ENCODE measurements at places on chromosomes 1 and 21.

DNA sequence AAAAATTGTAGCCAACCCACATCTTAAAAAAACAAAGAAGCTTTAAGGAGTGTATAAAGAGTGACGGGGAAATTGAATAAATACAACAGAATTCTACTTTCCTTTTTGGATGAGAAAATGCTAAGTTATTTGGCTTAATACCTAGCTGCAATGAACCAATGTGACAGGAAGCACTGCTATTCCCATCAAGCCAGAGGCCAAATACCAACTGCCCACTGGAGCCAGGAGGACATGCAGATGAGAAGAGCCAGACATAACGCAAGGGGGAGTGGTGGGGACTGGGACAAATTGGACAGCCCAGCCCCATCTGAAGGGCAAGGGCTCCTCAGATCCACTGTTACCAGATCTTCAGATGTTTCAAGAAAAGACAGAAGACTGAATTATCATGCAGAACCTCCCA, 25.7 kb downstream of the DNAJC11 start:
- DNase-seq: no peak

- DNase-seq: no peak
Observed at GRCh38 chr1:51966559-51966958, 23.9 kb downstream of the RAB3B start.

- no peak for DNase-seq
Observed at GRCh38 chr1:22694172-22694571, 16.5 kb upstream of the EPHB2 start.

- no peak for DNase-seq
Observed at GRCh38 chr21:15212206-15212605, 147.4 kb upstream of the NRIP1 start.

DNA sequence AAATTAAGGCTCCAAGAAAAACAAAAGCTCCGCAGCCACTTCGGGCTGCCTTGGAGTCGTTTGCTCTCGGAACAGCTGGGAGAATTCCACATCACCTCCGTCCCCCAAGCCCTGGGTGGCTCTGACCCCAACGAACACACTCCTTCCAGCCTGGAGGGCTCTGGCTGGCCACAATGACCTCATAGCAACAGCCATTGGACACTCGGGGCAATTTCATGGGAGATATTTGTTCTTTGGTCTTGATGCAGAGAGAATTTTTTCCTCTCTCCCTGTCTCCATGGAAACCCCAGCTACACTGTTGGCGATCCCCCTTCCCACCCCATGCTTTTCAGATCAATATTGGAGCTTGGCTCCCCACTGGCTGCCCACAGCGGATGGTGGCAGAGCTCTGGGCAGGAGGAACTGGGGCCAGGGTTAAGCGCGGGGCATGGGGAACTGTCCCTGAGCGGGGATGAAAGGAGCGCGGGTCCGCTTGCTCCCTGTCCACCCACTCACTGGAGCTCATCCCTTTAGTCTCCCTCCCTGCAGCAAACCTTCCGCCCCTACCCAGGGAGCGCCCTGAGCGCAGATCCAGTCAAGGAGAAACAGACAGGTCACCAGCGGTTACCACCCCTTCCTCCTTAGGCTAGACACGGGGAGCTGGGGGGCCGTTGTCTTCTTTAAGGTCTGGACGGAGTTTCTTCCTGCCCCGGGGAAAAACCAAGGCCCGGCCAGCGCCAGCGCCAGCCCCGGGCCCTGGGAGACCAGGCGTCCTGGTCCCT, 1.2 kb downstream of the WNT4 start:
- DNase-seq: no peak

GRCh38 chr1:202017749-202018467, 7.5 kb downstream of the ELF3 start:
- no peak for DNase-seq

- no peak for DNase-seq
Observed at GRCh38 chr1:21174230-21174629, 2.5 kb downstream of the EIF4G3 start.

DNA sequence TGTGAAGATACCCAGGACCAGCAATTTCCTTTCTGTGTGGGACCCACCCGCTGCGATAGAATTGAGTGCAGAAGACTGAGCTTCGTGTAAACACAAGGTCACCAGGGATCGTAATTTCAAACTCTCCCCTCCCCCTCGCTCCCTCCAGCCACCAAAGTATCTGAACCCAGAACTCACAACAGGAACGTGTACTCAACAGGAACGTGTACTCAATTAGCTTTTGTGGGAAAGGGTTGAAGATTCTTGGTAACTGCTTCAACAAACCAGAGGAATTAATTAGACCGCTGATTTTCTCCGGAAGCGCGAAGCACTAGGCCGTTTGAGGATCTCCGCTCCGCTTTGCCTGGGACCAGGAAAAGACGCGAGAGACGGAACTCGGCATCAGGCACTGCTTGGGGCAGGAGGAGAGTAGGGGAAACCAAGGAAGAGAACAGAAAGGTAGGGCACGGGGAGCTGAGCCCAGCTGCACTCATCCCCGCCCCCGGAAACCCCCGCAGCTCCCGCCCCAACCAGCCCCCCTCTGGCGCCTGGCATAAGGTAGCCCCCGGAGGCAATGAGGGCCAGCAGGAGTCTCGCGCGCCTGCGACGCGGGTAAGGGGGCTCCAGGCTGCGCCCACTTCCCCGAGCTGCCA, 453 bp downstream of the DRAM2 start:
- DNase-seq: peak; percentile 69

GRCh38 chr1:111499026-111499785, 4.2 kb downstream of the ADORA3 start:
- no peak for DNase-seq

DNA sequence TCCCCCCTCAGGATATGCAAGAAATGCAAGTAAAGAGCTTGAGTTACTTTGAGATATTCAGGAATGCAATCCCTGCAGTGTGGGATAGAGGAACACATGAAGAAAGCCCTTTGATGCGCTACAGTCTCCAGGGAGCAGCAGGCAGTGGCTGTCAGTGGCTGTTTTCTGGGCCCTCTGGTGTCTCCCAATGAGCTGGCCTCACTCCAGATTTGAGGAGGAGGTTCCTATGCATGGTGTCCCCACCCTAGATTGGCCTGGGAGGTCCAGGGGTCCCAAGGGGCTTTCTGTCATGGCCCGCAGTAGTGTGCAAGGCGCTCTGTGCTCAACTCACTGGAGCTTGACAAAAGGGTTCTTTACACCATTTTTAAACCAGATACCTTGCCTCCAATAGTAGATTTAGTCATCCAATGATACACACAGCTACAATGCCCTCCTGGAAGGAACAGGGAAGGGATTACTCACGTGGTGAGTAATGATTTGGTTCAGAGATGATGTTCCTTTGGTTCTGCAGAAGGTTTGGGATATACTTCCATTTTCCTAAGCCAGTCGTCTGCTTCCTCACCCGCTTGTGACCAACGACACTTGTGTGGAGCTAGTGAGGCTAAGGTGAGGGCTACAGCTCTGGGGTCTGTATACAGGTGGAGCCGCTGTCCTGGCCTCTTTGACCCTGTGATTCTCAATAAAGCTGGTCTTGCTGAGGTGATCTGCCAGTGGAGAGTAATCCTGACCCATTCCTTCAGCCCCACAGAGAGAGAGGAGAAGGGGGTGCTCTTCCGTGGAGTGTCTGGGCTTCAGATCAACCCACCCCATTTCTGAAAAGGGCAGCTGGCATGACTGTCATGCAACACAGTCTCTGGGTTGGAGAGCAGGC, 6.6 kb downstream of the BATF3 start:
- DNase-seq: no peak

DNA sequence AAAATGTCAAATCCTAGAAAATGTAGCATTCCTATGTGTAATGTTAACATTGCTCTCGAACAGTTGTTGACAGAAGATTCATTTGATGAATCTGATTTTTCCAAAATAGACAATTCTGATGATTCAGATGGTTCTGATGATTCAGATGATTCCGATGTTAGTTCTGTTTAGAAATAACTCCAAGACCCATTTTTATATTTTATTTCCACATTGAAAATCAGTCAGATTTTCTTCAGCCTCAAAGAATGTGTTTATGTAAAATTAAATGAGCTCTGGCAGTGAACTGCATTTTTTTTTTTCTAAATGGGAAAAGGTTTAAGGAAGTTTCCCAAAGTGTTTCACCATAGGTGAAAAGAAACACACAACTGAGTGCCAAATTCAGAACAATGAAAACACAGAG, 136.5 kb downstream of the TSEN15 start:
- DNase-seq: no peak

DNA sequence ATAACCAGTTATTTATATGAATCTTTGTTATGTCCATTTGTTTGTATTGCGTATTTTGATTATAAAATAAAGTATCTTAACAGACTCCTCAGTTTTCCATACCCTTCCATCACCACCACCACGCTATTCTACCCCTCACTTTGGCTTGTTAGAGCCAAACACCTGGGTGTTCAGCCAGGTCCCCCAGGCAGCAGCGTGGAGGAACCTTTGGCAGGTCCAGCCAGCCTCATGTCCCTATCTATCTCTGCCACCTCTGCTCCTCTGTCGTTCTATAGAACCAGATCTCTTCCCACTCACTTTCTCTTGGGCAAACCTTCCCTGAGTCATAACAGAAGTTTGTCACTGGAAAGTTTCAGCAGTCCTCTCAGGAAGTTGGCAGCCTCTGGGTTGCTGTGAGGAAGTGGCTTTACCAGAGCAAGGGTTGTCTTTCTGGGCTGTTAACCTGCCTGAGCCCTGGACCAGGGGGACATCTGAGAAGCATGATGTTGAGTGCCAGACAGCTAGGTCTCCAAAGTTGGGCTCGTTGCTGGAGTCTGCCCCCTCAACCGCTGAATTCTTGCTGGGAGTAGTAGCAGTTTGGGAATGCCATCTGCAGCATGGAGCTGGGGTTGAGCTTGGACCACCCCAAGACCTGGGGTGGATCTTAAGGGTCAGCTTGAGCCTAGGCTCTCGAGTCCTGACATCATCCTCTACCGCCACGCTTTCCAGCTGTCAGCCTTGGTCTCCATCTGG, 996 bp upstream of the SH3BGRL3 start:
- no peak for DNase-seq

DNA sequence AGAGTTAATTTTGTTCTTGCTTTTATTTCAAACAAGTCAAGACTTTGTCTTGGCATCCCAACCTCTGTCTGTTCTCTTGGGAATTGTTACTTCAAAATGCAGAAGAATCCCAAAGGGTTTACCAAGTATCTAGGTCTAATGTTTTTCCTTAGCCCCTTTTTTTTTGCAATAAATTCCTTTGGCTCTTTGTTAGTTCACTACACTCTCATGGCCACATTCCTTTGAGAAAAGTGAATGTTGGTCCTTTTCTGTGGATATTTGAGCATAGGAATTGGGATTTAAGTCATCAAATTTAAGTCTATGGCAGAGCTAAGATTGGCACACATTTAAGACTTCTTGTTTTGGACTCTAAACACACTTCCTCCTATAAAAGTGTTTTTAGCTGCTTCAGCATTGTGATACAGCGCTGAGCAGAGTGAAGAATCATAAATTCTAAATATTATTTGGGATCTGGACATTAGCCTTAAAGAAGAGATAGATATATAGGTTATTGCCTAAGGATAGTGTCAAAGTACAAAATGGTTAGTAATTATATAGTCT, 1.9 kb downstream of the BTF3L4 start:
- no peak for DNase-seq

GRCh38 chr1:226598455-226598849, 49.9 kb downstream of the STUM start:
- no peak for DNase-seq

DNA sequence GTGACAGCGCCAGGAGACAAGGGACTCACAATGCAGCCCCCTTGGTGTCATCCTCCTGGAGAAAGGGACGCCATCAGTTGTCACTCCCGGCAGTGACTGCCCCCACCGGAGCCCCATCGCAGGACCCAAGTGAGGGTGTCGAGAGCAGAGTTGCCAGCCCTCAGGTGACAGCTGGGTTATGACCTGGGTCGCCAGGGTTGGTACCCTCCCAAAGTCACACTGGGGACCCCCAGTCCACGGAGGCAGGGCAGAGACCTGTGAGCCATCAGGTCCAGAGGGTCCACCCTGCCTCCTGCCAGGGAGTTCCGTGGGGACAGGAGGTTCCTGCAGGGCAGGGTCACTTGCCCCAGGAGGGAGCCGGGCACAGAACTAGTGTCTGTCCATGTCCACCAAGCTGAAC, 78.2 kb upstream of the IFFO2 start:
- DNase-seq: no peak

- DNase-seq: no peak
Observed at GRCh38 chr1:237861944-237862343, 28.8 kb downstream of the ZP4 start.

- no peak for DNase-seq
Observed at GRCh38 chr21:42313501-42313969, 1.7 kb downstream of the TFF3 start.

- peak; percentile 80 for DNase-seq
Observed at GRCh38 chr1:162541619-162542141, 19.8 kb upstream of the UAP1 start.

GRCh38 chr1:180672505-180672904, 40.7 kb downstream of the XPR1 start:
- no peak for DNase-seq

DNA sequence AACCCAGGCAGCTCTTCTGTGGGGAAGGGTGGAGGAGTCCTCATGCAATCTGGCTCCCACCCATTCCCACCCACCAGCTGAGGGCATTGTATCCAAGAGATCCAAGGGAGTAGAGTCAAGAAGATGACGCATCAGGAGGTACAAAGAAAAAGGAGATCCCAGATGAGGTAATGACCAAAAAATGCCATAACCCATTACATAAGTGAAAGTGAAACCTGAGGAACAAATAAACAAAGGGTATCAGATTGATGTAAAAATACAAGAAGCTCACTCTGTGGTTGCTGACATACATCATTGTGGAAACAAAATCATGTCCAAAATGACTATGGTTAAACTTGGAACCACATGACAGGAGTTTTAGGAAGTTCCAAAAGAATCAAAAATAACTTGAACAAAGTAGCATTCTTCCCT, 42.5 kb downstream of the CCN1 start:
- no peak for DNase-seq

DNA sequence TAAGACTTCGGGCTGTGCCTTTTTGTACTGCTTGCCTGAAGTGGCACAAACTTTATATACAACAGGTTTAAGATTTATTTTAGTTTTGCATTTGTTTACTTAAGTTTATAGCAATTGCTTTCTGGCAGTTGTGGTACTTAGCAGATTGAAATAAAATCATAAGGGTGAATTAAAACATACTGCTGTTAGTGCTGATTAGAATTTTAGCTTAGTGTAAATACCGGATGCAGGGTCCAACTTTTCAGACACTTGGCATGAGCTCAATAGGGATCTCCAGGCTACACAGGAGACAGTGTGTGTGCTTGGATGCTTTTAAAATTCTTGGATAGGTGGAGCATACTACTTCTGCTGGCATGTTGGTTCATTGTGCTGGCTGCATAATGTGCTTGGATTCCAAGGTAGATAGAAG, 159.6 kb downstream of the NFIA start:
- DNase-seq: no peak
